ENCODE measurements at places on chromosomes 7 and 10. TPM values are rescaled to one million over a fixed set of nuclear protein-coding genes. Genes with fewer than 3 reads are reported as not detected.

The BEND7 gene
- 16.2 TPM for total RNA-seq

- peak; percentile 29 for DNase-seq
These were observed 64.8 kb downstream of the ABLIM1 start for GRCh38 chr10:114593240-114593792.

DNA sequence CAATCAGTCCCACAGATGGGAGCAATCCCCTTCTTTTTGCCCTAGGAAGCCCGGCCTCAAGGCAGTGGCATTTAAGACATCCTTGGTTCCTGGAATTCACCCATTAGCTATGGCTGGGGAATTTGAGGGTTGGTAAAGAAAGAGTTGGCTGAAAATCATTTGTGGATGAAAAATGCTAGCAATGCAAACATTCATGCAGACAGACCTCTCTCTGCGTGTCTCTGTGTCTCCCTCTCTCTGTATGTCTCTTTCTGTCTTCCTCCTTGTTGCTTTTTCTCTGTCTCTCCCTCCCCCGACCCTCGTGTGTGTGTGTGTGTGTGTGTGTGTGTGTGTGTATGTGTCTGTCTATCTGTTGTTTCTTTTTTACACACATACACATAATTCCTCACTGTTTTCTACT is 19.4 kb downstream of the LDB3 start:
- no peak for DNase-seq

The ASB4 gene
- 0.25 TPM for total RNA-seq

- DNase-seq: no peak
These were observed 161.9 kb downstream of the BMPER start for GRCh38 chr7:34067005-34067778.

- DNase-seq: no peak
These were observed 148.6 kb downstream of the SUGCT start for GRCh38 chr7:40283391-40283790.

- DNase-seq: no peak
These were observed 155.7 kb downstream of the PLPP4 start for GRCh38 chr10:120612756-120613155.

DNA sequence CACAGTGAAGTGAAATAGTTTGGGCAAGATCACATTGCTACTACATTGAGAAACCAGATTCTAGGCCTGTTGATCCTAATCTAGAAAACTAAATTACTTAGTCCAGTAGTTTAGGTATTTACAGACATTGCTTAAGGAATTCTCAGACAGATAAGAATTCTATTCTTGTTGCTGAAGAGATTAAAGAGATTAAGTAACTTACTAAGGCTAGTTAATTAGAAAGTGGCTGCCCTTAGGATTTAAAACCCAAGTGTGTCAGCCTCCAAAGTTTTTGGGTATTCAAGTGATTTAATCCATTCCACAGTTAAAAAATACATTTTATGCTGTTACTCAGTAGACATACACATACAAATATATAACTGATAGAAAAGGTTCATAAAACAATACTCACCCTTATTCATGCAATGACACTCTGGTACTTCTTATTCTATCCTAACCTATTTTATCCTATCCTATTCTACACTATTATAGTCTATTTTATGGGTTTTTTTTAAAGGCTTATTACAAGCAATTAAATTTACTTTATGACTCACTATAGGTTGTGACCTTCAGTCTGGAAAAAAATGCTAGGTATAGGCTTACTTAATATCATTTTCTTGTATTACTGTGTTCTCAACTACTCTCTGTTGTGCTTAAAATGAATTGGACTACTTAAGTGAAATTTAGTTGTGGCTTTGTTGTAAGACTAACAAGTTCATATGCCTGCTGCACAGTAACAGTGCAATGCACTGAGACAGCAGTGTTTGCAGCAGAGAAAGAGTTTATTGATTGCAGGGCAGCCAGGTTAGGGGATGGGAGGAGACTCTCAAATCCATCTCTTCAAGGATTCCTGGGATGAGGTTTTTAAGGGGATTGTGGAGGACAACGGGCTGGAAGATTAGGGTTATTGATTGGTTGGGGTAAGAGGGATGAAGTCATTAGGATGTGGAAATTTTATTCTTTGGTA is 10.7 kb downstream of the SPAM1 start:
- DNase-seq: no peak

- no peak for DNase-seq
These were observed 156.9 kb upstream of the RHOBTB1 start for GRCh38 chr10:61100887-61101286.

- DNase-seq: peak; percentile 44
These were observed 212.5 kb downstream of the EMX2 start for GRCh38 chr10:117754770-117755658.

DNA sequence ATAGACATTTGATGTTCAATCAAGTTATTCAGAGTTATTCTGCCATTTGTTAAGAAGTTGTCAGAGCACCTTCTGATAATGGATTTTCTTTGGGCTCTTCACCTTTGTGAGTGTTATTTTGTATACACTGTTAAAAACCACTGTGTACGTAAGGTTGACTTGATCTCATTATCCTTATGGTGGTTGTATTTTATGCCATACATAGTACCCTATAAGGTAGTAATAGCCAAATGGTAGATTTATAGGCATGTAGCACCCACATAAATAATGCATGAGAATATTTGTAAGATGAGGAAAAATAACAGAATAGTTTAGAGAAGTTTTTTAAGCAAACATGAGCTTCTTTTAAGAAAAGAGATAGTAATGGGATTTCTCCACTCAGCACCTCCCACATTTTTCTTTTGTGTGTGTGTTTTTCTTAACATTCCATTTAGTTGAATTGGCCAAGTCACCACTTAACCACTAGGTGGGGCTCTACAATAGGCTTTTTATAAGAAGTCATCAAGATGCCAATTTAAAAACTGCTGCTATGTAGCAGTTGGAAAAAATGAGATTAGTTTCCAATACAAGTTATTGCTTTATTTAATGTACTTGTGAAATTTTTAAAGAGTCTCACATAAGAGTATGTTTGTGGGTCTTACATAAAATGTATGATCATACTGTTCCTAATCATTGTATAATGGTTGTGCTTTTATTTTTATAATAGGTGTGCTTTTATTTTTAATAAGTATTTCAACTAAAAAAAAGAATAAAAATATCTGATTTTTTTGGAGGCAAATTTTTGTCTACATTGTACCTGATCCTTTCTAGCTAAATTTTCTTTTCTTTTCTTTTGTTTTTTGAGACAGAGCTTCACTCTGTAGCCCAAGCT is 41.1 kb upstream of the STMP1 start:
- DNase-seq: no peak

DNA sequence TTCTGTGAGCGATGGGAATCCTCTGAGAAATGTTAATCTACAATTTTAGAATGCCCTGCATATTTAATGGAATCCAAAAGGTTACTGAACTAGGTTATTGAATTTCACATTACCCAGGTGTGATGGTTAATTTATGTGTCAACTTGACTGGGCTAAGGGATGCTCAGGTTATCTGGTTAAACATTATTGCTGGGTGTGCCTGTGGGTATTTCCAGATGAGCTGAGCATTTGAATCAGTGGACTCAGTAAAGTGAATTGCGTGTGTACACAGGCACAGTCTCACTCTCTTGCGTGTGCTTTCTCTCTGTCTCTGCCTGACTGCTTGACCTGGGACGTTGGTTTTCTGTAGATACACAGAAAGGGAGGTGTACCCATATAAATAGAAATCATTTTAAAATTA is 21.7 kb downstream of the RNF32 start:
- DNase-seq: no peak

DNA sequence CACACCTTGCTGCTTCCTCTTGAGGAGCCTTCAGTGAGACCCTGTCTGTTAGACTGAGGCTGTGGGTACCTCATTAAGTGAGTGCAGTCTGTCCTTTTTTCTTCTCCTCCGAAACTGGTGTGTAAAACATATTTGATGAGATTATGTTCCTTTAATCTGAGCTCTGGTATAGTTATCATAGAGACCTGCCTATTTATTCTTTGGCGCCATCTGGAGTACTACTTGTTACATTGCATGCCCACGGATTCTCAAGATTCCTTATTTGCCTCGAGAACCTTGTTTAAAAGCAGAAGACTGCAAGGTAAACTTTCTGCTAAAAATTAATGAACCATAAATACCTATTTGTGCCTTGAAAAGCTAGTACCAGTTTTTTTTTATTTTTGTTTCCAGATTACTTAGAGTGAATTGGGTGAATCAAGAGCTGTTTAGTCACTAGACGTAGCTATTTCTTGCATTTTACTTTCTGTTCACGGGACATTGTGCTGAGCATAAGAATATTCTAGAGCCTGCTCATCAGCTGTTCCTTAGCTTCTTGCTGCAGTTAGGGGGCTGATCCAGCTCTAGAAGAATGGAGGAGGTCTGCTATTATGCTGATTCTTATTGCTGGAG is 16.9 kb upstream of the STMP1 start:
- DNase-seq: no peak

The HMX2 gene
- not detected for total RNA-seq

GRCh38 chr7:127911968-127912511 is 119.2 kb downstream of the LRRC4 start:
- no peak for DNase-seq

DNA sequence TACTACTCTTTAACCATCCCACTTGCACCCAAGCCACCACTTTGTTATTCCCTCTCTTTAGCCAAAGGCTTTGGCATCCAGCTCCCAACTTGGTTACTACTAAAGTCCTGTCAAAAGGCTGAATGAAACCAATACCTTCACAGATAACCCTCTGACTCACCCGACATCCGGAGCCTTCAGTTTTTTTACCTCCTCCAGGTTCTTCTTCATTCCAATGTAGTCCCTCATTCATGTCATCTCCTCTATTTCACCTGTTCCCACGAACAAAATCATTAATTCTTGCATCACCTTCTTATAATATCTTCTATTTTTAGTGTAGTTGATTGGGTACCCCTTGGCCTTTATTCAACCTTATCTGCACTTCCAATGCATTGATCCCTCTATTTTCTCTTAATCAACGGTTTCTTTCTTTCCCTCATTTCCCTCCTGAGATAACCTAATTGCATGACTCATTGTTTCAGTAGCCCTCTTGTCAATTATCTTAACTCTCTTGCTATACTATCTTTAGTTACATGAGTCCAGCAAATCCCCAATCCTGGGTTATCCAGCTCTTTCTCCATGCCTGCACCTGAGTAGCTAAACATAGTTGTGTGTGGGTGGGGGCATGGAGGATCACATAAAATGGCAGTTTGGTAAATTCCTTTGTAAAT is 87.2 kb upstream of the COL1A2 start:
- no peak for DNase-seq

GRCh38 chr7:35700865-35701264 is 5.9 kb upstream of the HERPUD2 start:
- DNase-seq: no peak

The TRDMT1 gene
- 6.1 TPM for total RNA-seq

DNA sequence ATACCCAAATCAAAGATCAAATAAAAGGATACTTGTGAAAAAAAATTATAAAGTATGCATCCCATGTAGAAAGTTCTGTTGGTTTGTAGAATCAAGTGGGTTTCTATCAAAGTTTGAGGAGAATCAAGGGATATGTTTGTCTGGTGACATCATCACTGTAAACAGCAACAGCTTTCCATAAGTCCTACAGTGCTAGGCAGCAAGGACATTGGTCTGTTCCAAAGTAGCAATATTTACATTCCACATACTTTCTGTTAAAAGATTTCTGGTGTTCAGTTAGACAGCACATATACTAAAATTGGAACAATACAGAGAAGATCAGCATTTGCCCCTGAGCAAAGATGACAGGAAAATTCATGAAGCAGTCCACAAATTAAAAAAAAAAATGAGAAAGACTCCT is 683.9 kb downstream of the XPNPEP1 start:
- no peak for DNase-seq

The SLC39A12 gene
- not detected for total RNA-seq

- DNase-seq: no peak
These were observed 431.8 kb upstream of the MGMT start for GRCh38 chr10:129035052-129035827.

- DNase-seq: no peak
These were observed 112.3 kb downstream of the SFMBT2 start for GRCh38 chr10:7298495-7298894.

The TMEM273 gene
- total RNA-seq: 17.9 TPM

GRCh38 chr10:2208106-2208505 is 470.8 kb upstream of the ADARB2 start:
- no peak for DNase-seq

GRCh38 chr10:22682237-22683139 is 31.9 kb downstream of the PIP4K2A start:
- no peak for DNase-seq

DNA sequence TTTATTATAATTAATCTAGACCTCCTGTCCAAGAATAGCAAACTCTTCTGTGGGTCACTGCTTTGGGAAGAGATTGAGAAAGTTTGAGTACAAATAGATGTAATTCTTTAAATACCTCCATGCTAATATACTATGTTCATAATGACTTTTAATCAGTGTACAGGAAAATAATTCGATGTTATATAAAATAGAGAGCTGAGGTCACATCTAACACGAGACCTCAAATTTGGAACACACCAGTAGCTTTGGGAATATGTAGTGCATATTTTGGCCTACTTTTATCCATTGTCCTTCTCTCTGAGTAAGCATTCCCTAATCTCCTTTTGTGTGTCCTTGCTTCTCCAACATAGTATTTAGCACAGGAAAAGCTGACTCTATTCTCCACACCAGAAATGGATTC is 27.3 kb upstream of the CABCOCO1 start:
- DNase-seq: no peak

The GDF10 gene
- total RNA-seq: 1.7 TPM

DNA sequence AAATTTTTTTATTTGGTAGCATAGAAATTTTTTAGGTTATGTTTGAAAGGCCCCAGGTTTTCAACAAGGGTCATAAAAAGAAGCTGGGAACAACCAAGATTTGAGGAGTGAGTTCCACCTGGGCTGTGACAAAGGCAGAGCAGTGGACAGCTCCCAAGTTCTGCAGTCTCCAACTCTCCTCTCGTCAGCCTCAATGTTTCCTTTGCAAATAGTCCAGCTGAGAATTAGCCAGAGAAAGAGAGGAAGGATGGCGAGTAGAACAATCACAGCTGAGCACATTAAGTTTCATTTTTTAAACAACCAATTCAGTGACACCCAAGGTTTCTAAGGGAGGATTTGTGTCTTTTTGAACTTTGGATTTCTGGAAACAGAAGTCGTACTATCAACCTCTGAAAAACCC is 143.2 kb downstream of the NRCAM start:
- DNase-seq: no peak

DNA sequence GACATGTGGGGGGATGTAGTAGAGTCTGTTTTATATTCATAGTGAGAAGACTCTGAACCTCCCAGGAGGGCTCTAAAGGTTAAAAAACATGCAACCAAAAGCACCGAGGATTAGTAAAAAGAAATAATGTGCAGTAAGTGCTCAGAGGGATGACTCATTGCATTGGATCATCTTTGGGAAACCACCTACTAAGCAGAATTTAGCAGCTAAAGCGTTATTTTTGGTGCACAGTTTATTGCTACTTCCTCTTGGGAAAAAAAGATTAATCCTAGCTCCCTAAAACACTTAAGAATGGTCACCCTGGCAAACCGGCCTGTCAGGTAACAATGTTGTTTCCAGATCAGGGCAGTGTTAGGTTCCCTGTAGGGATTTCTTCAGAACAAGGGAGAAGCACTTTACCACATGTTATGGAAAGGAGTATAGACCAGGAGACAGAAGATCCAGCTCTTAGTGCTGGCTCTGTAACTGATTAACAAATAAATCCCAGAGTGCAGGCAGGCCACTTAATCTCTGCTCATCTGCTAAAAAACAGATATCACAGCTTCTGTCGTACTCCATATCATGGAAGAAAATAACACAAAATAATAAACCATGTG is 44.8 kb upstream of the FAM133B start:
- DNase-seq: no peak

- DNase-seq: no peak
These were observed 51.8 kb upstream of the BMPER start for GRCh38 chr7:33853361-33854062.
